ENCODE measurements at places on chromosomes 1 and 21.

DNA sequence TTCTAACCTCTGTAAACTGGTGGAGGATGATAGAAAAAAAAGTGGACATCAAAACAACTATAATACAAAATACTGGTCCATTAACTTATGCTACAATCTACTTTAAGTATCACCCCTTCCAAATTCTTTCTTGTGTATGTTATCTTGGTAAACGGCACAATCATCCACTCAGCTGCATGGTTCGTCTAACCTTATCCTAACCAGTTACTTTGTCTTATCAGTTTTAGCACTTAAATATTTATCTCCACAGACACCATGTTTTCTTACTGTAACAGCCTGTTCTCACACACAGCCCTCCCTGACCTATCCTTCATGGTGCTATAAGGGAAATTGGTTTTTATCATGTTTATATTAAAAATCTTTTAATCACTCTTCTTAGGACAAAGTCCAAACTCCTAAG lies 157.2 kb downstream of the PTGER3 start:
- DNase-seq = no peak

- DNase-seq = no peak
Observed at GRCh38 chr1:63705078-63705477, 68.7 kb upstream of the ROR1 start.

DNA sequence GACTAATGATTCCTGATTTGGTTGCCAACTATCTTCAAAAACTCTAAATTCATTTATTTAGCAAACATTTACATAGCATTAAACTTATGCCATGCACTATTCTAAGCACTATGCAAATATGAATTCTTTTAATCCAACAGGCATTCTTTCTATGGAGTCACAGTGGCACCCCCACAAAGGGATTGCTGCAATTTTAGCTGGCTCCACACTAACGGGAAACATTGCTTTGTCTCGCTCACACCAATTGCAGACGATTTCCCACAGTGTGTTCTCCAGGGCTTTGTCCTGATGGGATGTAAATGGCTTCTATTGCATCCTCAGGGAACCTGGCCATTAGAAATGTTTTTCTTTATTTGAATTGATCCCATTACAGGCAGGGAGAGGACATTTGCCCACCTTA lies 259.1 kb downstream of the BARHL2 start:
- no peak for DNase-seq

GRCh38 chr1:179881642-179882252 lies 338 bp upstream of the TOR1AIP1 start:
- no peak for DNase-seq

DNA sequence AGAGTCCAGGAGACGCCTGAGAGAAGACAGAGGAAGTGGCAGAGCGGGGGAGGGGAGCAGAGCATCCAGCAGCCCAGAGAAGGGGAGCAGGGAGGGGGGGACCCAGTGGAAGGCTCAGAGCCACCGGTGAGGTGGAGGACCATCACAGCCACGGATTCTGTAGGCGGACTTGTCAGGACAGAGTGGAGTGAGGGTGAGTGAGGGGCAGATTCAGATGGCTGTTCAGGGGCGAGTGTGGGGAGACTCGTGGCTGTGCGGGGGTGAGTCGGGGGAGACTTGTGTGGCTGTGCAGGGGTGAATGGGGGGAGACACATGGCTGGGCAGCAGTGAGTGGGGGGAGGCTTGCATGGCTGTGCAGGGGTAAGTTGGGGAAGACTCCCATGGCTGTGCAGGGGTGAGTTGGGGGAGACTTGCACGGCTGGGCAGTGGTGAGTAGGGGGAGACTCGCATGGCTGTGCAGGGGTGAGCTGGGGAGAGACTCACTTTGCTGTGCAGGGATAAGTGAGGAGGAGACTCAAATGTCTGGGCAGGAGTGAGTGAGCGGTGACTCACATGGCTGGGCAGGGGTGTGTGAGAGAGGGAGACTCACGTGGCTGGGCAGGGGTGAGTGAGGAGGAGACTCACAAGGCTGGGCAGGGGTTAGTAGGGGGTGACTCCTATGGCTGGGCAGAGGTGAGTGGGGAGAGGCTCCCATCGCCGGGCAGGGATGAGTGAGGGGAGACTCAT lies 56.8 kb upstream of the ABCG1 start:
- no peak for DNase-seq

- DNase-seq = no peak
Observed at GRCh38 chr1:228289996-228290881, 82.4 kb downstream of the OBSCN start.

GRCh38 chr21:34280389-34280795 lies 83.4 kb upstream of the KCNE2 start:
- DNase-seq = no peak

- no peak for DNase-seq
Observed at GRCh38 chr1:46948629-46949416, 7.5 kb upstream of the CYP4A11 start.

- no peak for DNase-seq
Observed at GRCh38 chr21:38170283-38170682, 86.5 kb upstream of the KCNJ15 start.

GRCh38 chr21:38850277-38850951 lies 44.7 kb downstream of the ETS2 start:
- DNase-seq = no peak

GRCh38 chr1:19395678-19396192 lies 83.6 kb downstream of the SLC66A1 start:
- DNase-seq = no peak

- DNase-seq = no peak
Observed at GRCh38 chr1:180117764-180118116, 36.9 kb upstream of the QSOX1 start.

- DNase-seq = no peak
Observed at GRCh38 chr1:85344256-85344694, 67.8 kb upstream of the BCL10 start.

- no peak for DNase-seq
Observed at GRCh38 chr1:168654198-168654915, 74.6 kb downstream of the DPT start.
